ENCODE measurements at places on chromosomes 2 and 18.

GRCh38 chr18:34493566-34494358, 216.3 kb upstream of the DTNA start:
- H3K4me1 ChIP-seq = peaks cover 4% of the 10 kb centered on the region
- DNase-seq = no peak
- no peak overlapping the region for H3K4me3 ChIP-seq
- peaks cover 34% of the 10 kb centered on the region for H3K27me3 ChIP-seq
- no peaks in the 10 kb centered on the region for H3K36me3 ChIP-seq

- DNase-seq = no peak
- H3K4me1 ChIP-seq = no peaks in the 10 kb centered on the region
- no peaks in the 10 kb centered on the region for H3K36me3 ChIP-seq
- no peak overlapping the region for H3K27ac ChIP-seq
- no peak overlapping the region for H3K4me3 ChIP-seq
- peaks cover 2% of the 10 kb centered on the region for H3K27me3 ChIP-seq
These were observed 5.1 kb upstream of the GALNT13 start for GRCh38 chr2:153866595-153866994.

GRCh38 chr2:15673919-15674636, 82.4 kb downstream of the DDX1 start:
- no peak overlapping the region for H3K27ac ChIP-seq
- no peaks in the 10 kb centered on the region for H3K36me3 ChIP-seq
- DNase-seq = no peak
- no peaks in the 10 kb centered on the region for H3K4me1 ChIP-seq
- peaks cover 7% of the 10 kb centered on the region for H3K27me3 ChIP-seq
- H3K4me3 ChIP-seq = no peak overlapping the region

DNA sequence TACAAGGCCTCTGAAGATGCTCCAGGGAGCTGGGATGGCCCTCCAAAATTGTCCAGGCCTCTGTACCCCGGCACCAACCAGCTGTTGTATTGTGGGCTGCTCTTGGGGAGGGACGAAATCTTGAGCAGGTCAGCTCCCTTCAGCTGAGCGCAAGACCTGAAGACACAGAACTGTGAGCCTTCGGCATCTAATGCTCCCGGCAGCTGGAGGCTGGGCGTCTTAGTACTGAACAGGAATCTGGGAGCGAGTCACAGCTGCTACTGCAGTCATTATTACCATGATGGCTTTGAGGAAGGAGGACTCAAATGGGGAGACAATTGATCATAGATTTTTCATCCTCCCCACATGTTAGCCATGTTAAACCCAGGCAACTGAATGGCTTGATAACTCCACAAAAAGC, 83.0 kb upstream of the LTBP1 start:
- H3K27me3 ChIP-seq = peaks cover 17% of the 10 kb centered on the region
- H3K4me1 ChIP-seq = no peaks in the 10 kb centered on the region
- H3K36me3 ChIP-seq = no peaks in the 10 kb centered on the region
- DNase-seq = no peak
- no peak overlapping the region for H3K4me3 ChIP-seq
- H3K27ac ChIP-seq = no peak overlapping the region

DNA sequence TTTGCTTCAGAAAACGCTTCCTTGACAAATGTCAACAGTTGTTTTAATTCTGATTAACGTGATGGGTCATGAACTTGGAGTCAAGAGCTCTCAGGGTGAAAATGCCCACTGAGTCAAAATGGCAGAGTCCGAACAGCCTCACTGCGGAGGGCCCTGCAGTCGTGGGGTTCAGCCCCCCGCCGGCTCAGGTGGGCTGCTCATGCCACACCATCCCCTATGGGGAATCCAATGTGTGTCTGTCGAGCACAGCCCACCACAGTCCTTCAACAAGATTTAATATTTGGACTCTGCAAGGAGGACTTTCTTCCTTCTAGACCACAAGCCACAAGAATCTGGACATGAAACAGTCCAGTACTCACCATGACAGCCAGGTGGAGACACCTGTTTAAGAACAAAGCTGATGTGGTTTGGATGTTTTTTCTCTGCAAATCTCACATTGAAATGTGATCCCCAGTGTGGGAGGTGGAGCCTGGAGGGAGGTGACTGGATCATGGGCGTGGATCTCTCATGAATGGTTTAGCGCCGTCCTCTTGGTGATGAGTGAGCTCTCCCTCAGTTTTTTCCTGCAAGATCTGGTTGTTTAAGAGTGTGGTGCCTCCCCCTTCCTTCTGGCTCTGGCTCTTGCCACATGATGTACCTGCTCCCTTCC, 201.0 kb downstream of the NDUFA10 start:
- no peak for DNase-seq
- H3K36me3 ChIP-seq = no peaks in the 10 kb centered on the region
- no peak overlapping the region for H3K4me3 ChIP-seq
- H3K27ac ChIP-seq = no peak overlapping the region
- peaks cover 9% of the 10 kb centered on the region for H3K27me3 ChIP-seq
- H3K4me1 ChIP-seq = no peaks in the 10 kb centered on the region

DNA sequence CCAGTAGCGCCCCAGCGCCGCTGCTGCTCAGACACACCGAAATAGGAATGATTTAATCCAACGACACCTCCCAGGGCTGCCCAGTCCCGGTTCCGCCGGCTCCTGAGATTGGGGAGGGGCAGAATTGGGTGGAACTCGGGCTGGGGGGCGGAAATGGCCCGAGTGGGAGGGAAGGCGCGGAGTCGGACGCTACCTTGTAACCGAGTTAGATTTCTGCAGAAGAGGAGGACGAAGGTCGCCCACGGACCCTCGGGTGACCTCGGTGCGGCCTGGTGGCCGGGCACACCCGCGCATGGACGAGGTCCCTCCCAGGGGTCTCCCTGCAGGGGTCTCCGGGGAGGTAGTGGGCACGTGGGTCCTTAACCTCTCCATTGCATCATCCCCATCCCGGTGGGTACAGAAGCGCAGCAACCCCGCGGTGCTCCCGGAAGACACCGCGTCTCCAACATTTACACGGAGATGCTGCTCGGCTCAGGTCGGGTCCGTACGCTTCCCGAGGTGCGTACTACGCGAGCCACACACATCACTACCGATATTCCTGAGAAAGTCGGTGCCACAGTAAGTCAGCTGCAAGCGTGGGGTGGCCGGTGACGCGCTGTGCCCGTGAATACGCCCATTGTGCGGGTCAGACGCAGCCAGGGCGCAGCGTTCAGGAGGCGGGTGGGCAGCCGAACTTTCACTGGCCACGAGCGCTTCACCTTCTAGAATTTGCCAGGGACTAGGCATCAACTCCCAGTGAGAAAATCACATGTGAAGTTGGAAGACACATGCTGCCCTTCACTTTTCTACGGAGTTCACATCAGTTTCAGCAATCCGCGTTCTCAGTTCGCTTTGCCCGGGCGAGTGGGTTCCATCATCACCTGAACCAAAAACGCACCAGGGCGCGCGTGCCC, 3.0 kb downstream of the ZNF516 start:
- peak overlapping the region; percentile 96 for H3K4me3 ChIP-seq
- peaks cover 37% of the 10 kb centered on the region for H3K4me1 ChIP-seq
- H3K27me3 ChIP-seq = peaks cover 72% of the 10 kb centered on the region
- peak overlapping the region; percentile 81 for H3K27ac ChIP-seq
- DNase-seq = no peak
- peaks cover 2% of the 10 kb centered on the region for H3K36me3 ChIP-seq

- H3K27me3 ChIP-seq = no peaks in the 10 kb centered on the region
- DNase-seq = no peak
- H3K27ac ChIP-seq = no peak overlapping the region
- peaks cover 50% of the 10 kb centered on the region for H3K36me3 ChIP-seq
- no peak overlapping the region for H3K4me3 ChIP-seq
These were observed 19.4 kb downstream of the COA5 start for GRCh38 chr2:98588880-98589431.

DNA sequence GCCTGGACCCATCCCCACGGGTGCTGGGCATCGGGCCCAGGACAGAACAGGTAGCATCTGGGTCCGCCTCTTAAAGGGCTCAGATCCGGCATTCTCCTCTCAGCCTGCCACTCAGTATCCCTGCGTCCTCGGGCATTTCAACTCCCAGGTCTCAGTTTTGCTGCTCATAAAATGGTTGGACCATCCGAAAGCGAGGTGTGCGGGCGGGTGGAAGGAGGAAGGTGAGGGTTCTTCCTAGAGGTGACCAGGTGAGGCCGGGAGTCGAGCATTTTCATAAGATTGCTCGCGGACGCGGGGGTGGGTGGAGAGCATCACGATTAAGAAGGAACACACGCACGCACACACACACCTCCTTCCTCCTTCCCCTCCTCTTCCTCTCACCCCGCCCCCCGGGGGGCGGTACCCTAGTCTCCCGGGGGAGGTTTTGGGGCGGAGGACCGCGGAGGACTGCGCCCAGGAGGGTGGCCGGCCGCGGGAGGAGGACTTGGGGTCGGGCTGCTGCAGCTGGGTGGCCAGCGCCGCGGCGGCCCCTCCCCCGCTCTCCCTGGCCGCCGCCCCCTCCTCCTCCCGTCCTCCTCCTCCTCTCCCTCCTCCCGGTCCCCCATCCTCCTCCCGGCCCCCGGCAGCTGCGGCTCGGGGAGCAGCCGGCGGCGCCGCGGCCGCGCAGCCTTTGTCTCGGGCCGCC, 97.9 kb upstream of the GPR45 start:
- peak overlapping the region; percentile 16 for H3K27ac ChIP-seq
- DNase-seq = peak; percentile 24
- peak overlapping the region; percentile 81 for H3K4me3 ChIP-seq
- no peaks in the 10 kb centered on the region for H3K36me3 ChIP-seq

- H3K36me3 ChIP-seq = no peaks in the 10 kb centered on the region
- no peak overlapping the region for H3K27ac ChIP-seq
- H3K4me3 ChIP-seq = no peak overlapping the region
- H3K4me1 ChIP-seq = peaks cover 2% of the 10 kb centered on the region
- H3K27me3 ChIP-seq = peaks cover 35% of the 10 kb centered on the region
- no peak for DNase-seq
These were observed 3.4 kb upstream of the PAX8 start for GRCh38 chr2:113281910-113282746.

DNA sequence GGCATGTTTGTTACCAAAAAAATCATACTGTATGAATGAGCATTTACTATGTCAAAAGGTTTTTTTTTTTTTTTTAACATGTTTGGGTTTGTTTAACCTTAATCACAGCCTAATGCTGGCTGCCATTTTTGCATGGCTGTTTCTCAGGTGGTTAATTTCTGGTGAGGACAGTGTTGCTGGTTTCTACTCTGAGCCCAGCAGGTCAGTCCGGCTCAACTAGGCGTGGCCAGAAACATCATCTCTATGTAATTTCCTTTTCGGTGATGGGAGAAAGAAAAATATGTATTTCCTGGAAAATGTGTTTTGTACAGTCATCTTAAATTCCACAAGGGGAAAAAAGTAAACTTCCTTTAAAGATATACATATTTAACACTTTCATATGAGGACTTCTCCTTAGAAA, 24.9 kb upstream of the BZW1 start:
- no peak for DNase-seq
- no peaks in the 10 kb centered on the region for H3K36me3 ChIP-seq
- H3K4me3 ChIP-seq = no peak overlapping the region
- H3K4me1 ChIP-seq = peaks cover 12% of the 10 kb centered on the region
- H3K27me3 ChIP-seq = peaks cover 1% of the 10 kb centered on the region
- no peak overlapping the region for H3K27ac ChIP-seq

- no peaks in the 10 kb centered on the region for H3K27me3 ChIP-seq
- H3K36me3 ChIP-seq = peaks cover 17% of the 10 kb centered on the region
- H3K27ac ChIP-seq = no peak overlapping the region
- H3K4me3 ChIP-seq = no peak overlapping the region
- DNase-seq = no peak
These were observed 30.5 kb upstream of the SNRNP27 start for GRCh38 chr2:69863298-69863697.

GRCh38 chr2:119338826-119339561, 27.6 kb downstream of the C2orf76 start:
- H3K4me1 ChIP-seq = peaks cover 14% of the 10 kb centered on the region
- no peak for DNase-seq
- no peaks in the 10 kb centered on the region for H3K27me3 ChIP-seq
- no peak overlapping the region for H3K4me3 ChIP-seq

DNA sequence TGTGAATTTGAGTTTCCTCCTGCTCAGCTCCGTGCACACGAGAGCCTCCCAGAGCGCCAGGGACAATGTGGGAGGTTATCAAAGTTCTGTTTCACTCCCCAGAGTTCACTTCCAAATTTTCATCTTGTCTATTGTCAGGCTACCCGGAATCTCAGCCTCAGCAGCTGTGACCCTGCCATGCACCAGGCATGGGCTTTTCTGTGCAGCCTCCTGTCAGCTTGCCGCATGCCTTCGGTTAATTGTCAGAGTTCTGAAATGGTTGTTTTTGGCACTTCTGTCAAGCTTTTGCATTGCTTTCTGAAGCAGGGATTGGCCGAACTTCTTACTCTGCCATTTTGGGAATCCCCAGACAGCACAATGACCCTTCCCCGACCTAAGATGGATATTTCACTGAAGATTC, 60.4 kb downstream of the SH3YL1 start:
- no peak overlapping the region for H3K27ac ChIP-seq
- no peaks in the 10 kb centered on the region for H3K4me1 ChIP-seq
- DNase-seq = no peak
- no peak overlapping the region for H3K4me3 ChIP-seq
- H3K27me3 ChIP-seq = no peaks in the 10 kb centered on the region
- no peaks in the 10 kb centered on the region for H3K36me3 ChIP-seq

- peaks cover 17% of the 10 kb centered on the region for H3K36me3 ChIP-seq
- H3K4me1 ChIP-seq = peaks cover 23% of the 10 kb centered on the region
- H3K27me3 ChIP-seq = no peaks in the 10 kb centered on the region
These were observed 5.8 kb downstream of the PECR start for GRCh38 chr2:216075510-216076485.

DNA sequence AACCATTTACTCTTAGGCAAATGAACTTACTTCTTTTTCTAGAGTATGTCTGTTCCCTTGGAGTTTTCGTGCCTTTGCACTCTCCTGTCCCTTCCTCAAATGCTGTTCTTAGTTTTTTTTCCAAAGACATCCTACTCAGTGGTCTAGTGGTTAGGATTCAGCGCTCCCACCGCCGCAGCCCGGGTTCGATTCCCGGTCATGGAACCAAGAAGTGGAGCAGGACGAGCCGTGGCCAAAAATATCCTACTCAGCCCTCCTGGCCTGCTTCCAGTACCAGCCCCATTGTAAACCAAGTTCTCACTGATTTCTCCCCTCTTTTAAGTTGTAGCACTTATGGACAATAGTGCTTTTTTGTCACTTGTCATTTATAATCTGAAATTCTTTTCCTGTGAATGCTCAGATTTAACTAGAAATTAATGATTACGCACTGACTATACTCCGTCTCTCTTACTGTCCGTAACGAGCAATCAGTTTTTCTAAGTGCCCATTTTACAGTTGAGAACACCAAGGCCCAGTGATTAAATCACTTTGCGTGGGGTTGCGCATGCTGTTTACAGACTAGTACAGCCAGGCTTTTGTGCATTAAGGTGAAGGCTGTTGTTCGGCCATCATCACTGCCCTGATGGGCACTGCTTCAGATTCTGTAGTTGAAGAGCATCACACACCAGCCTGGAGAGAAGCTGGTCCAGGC, 17.9 kb downstream of the GREB1 start:
- H3K27ac ChIP-seq = no peak overlapping the region
- H3K36me3 ChIP-seq = no peaks in the 10 kb centered on the region
- no peaks in the 10 kb centered on the region for H3K4me1 ChIP-seq
- no peak for DNase-seq
- H3K4me3 ChIP-seq = no peak overlapping the region
- H3K27me3 ChIP-seq = peaks cover 27% of the 10 kb centered on the region

Data from activated T-helper 1 cell treated with anti-CD3 and anti-CD28 coated beads, Interleukin-12 subunit alpha, Interleukin-12 subunit beta, Interleukin-2, Interleukin-4 antibody, amounts not matched to agents 30 ng/mL and 10 ng/mL and 1 ng/mL, durations not matched to agents 14 hours and 24 hours and 36 hours (primary cell).